ENCODE measurements at places on chromosomes 12 and 14.
A peak's percentile ranks its signal among the peaks of the same experiment; 100 is the strongest.

GRCh38 chr12:116384691-116385485 is 107.4 kb upstream of the MED13L start:
- peak; percentile 2 for DNase-seq

- peak; percentile 42 for DNase-seq
These were observed 2.0 kb downstream of the SIX1 start for GRCh38 chr14:60647081-60647836.

- DNase-seq = no peak
These were observed 334.5 kb downstream of the TMEM121 start for GRCh38 chr14:105860615-105861580.

GRCh38 chr12:32454075-32454474 is 54.7 kb downstream of the FGD4 start:
- DNase-seq = no peak

GRCh38 chr14:93113678-93114067 is 2.1 kb downstream of the ITPK1 start:
- DNase-seq = peak; percentile 37

DNA sequence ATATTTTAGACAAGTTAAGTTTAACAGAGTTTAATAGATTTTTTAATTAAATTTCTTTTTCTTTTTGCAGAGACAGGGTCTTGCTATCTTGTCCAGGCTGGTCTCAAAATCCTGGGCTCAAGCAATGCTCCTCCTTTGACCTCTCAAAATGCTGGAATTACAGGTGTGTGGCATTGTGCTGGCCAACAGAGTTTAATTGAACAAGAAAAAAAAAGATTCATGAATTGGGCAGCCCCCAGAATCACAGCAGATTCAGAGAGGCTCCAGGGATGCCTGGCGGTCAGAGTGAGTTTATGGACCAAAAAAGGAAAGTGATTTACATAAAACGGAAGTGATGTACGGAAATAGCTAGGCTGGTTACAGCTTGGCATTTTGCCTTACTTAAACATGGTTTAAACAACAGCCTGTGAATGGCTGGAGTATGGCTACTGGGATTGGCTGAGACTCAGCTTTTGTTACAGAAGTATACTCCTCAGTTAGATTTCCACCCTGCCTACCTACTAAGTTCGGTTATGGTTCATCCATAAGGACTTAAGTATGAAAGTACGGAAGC is 14.5 kb upstream of the TESPA1 start:
- DNase-seq = no peak

DNA sequence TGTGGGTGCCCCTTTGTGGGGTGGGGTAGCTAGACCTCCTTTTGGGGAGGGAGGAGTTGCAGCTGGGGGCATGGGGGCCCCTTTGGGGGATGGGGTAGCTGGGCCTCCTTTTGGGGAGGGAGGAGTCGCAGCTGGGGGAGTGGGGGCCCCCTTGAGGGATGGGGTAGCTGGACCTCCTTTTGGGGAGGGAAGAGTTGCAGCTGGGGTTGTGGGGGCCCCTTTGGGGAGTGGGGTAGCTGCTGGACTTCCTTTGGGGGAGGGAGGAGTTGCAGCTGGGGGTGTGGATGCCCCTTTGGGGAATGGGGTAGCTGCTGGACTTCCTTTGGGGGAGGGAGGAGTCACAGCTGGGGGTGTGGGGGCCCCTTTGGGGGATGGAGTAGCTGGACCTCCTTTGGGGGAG is 7.0 kb downstream of the NACA start:
- DNase-seq = no peak

DNA sequence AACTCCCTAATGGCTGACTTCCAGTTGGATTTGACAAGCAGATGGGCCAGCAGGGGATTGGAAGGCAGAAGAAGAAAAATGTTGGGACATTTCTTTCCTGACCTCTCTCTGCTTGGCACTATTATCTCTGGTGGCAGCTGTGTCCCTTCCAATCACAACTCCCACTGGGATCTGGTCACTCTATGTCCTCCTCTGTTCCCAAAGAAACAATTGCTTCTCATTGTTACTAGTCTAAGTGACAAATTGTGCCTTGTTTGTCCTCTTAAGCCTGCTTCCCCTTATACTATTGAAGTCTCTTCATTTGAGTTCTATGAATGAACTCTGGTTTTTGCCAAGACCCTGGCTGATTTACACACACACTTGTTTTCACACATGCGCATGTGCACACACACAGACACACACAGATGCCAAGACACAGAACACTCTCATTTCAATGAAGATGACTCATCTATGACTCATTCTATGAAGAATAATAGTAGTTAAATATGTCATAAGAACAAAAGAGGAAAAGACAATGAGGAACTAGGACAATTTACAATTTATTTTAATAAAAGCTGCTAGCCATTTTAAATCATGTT is 83.0 kb upstream of the FAR2 start:
- DNase-seq = no peak

GRCh38 chr12:124650912-124651311 is 83.5 kb upstream of the NCOR2 start:
- no peak for DNase-seq

GRCh38 chr12:64912516-64913255 is 88.2 kb downstream of the TBC1D30 start:
- DNase-seq = no peak

DNA sequence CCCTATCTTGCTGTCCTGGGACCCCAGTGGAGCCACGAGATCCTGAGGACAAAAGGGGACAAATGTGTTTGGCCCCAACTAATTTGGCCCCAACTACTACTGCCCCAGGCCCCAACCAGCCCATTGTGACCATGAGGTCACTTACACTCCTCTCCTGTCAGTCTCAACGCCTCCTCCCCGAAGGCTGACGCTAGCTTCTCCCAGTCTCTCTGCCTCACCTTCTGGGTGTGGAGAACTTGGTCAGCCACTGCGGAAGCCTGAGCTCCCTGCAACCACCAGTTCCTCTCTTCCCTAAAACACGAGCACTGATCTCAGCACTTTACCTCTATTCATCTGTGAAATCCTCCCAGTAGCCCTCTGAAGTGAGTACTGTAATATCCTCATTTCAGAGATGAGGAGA is 13.3 kb downstream of the FAM181A start:
- no peak for DNase-seq

DNA sequence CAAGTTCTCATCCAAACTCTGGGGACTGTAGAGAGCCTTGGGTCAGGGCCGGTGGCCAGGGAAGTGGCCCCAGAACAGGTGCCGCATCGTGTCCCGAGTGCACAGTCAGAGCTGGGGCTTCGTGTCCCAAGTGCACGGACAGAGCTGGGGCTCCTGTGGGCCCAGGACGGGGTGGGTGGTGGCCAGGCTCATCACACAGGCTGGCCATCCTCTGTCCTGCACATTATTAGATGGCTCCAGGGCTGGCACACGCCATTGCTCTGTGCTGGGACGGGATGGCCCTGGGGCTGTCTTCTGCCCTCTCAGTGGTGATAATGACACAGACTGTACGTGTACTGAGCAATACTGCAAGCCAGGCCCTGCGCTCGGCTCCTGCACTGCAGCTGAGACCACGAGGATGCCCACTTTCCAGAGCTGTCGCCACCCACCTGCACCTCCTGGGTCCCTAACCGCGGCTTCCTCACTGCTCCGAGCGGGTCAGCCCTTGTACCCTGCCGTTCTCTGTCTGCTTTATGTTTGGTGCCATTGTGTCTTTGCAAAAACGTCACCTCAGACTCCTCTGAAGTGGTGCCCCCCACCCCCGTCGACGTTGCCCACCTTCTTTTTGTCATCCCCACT is 1.9 kb downstream of the FBRSL1 start:
- no peak for DNase-seq

GRCh38 chr12:47849261-47849660 is 29.6 kb upstream of the HDAC7 start:
- no peak for DNase-seq

DNA sequence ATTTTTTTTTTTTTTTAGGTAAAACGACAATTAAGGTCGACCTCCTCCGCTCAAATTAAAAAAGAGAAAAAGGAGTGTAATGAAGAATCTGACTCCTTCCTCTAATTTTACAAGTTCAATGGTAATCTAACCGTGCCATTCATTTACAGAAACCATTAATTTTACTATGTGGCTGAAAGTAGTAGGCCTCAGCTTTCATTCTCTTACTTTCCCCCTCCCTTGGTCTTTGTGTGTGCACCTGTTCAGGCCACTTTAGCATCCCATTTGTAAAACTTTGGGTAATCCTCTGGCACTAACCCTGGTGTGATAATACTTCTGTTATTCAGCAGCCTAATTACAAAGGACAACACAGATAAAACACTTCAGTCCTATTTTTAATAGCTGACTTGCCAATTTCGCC is 128.1 kb downstream of the ASCL1 start:
- peak; percentile 68 for DNase-seq

DNA sequence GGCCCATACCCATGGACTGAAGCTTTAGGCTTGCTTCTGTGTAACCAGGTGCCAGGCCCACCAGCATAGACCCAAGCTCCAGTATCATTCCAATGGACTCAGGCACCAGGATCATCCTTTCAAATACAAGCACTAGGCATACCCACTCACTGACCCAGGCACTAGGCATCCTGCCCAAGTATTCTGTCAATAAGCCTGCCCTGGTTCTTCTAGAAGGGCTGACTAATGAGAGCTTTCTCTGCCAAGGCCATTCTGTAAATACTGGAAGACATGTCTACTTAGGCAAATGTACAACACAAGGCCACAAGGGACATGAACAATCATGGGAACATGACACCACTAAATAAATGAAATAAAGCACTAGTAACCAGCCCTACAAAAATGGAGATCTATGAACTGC is 352.2 kb downstream of the FSCB start:
- DNase-seq = no peak

GRCh38 chr14:68976160-68977067 is 2.7 kb downstream of the ACTN1 start:
- DNase-seq = no peak

GRCh38 chr12:67271976-67272375 is 2.8 kb downstream of the CAND1 start:
- no peak for DNase-seq

GRCh38 chr14:50068496-50068895 is 47.9 kb downstream of the VCPKMT start:
- no peak for DNase-seq

DNA sequence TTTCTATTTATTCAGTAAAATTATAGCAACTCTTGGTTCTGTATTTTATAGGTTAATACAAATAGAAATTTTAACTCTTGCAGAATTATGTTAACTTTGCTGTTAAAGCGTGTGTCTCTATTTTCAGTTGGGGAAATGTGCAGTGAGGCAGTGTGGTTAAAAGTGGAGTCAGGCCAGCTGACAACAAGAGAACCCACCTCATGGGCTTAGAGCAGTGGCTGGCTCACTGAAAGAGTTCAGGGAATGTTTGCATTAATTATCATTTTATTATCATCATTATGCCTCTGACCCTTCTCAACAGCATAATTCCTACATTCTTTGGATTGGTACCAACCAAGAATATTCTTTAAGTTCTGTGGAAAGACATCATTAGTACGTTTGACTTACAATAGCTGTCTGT is 163.8 kb downstream of the DERA start:
- no peak for DNase-seq

- DNase-seq = no peak
These were observed 429.4 kb upstream of the LMO3 start for GRCh38 chr12:17035372-17035771.

DNA sequence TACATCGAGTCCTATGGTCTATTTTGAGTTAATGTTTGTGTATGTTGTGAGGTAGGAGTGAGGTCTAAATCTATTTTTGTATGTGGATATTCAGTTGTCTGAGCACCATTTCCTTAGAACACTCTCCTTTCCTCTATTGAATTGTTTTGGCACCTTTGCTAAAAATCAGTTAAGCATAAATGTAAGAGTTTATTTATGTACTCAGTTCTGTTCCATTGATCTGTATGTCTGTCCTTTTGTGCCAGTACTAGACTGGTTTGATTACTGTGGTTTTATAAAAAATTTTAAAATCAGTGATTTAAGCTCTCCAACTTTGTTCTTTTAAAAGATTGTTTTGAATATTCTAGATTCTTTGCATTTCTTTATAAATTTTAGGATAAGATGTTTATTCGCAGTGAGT is 70.1 kb upstream of the PCNX4 start:
- no peak for DNase-seq

DNA sequence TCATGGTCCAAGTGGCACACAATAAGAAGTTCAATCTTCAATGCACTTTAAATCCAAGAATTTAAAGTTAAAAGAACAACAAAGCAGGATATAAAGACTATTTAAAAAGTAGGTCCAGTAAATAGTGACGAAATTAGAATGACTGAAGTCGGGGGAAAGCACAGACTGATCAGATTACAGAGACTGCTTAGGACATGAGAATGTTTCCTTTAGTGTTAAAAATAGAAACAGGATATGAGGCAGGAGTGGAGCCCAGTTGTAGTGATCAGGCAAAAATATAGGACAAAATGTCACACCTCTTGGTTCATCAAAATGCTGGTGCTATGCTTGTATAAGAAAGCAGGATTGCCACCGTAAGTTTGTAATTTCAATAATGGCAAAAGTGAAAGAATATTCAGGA is 52.2 kb upstream of the CD163 start:
- no peak for DNase-seq

DNA sequence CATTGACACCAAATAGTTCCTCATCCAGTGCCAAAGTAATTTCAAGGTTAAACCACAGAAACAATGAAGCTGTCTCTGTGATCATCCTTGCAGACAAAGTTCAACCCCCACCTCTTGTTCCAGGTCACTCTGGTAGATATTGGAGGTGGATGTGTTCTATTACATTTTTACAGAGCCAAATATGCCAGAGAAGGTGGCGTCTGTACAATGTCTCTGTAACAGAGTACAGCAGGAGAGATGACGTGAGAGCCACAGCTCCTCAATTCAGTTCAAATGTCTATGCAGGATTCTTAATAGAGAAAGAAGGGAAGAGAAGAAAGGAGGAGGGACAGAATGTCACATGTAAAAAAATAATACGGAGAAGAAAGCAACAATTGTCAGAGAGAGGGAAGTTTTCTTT is 268.3 kb upstream of the OR4E1 start:
- DNase-seq = no peak

DNA sequence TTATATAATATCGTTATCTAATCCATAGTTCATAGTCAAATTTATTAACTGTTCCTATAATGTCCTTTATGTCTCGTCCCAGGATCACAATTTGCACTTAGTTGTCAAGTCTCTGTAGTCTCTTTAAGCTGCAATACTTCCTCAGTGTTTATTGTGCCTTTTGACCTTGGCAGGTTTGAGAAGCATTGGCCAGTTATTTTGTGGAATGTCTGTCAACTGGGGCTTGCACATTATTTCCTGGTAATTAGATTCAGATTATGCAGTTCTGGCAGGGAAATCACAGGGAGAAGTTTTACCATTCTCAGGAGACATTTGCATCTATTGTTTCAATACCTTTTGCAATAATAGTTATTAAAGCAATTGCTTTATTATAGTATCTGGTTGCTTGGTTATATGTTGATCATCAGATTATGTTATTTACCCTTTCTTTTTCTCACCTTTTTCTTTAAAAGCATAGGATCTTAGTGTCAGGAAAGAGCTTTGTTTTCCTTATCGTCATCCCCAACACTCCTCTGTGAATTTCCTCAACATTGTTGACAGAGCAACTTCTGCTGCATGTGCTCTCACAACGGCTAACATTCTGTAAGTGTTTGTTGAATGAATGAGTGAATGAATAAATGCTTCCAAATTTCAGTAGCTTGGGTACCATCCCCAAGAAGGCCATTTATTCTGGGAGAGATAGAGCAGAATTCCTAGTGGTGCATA is 3.7 kb upstream of the ART4 start:
- no peak for DNase-seq

- DNase-seq = peak; percentile 87
These were observed 733 bp upstream of the P3H3 start for GRCh38 chr12:6827437-6827911.

- DNase-seq = no peak
These were observed 1077.6 kb upstream of the FOXG1 start for GRCh38 chr14:27688841-27689444.

- no peak for DNase-seq
These were observed 18.9 kb upstream of the SYNDIG1L start for GRCh38 chr14:74444866-74445265.
